ENCODE measurements at places on chromosomes 3 and 15.

DNA sequence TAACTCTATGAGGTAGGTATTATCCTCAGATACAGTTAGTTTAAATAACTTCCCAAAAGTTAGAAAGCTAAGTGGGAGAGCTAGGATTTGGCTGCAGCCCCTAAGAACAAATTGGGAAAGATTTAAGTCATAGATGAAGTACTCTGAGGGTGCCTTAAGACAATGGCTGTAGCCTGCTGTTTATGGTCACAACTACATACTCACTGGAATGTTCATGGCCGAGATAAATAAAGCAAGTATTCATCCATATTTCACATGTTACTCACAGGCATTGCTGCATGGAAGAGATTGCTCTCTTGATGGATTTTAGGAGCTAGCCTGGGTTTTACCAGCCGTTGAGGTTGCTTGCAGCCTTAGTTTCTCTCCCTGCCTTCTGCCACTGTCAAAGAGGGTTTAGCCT lies 145.0 kb downstream of the CMSS1 start:
- peak; percentile 63 for DNase-seq

GRCh38 chr3:3799173-3800079 lies at the start of gene LRRN1:
LRRN1 (plus strand) TSS chr3:3799431; CDS start chr3:3844642, 45,211 bp downstream.
- peak; percentile 14 for DNase-seq

GRCh38 chr3:10599444-10599843 lies 94.1 kb upstream of the ATP2B2 start:
- DNase-seq: no peak

GRCh38 chr3:31985831-31986230 lies 4.3 kb downstream of the ZNF860 start:
- DNase-seq: no peak

DNA sequence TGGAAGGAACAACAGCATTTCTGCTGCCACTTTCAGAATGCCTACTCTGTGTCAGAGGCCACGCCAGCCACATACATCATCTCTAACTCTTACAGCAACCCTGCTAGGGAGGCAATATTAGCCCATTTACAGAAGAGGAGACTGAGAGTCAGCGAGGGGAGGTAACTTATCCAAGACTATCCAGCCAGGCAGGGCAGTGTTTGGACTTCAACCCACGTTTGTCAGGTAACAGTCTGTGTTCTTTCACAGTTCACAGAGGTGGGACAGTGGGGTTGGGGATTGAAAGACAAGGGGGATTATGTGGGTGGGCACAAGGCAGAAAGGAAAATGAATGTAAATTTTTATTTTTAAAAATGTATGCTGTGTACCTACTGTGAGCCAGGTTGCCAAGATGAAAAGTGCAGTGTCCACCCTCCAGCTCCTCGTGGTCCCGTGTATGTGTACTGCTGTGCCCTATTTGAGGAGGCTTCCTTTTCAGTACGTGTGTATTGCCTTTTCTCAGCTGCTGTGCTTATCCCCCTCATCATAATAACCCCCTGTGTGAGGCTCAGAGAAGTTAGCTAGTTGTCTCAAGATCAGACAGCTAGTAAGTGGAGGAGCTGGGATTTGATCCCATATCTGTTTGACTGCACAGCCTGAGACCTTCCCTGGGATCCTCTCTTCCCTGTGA lies 16.5 kb upstream of the ATP2B2 start:
- DNase-seq: no peak

DNA sequence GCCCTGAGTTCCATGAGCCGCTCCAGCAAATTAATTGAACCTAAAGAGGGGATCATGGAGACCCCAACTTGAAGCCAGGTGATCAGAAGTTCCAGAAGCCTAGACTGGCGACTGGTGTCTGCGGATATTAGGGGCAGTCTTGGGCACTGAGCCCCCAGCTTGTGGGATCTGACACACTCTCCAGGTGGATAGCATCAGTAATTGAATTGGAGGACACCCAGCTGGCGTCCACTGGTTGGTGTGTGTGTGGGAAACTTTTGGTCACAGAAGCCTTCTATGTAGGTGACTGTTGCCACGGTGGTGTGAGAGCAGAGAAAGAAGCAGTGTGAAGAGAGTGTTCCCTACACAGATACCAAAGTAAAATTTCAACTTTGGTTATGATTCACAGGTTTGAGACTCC lies 106.0 kb upstream of the ADPGK start:
- DNase-seq: no peak

DNA sequence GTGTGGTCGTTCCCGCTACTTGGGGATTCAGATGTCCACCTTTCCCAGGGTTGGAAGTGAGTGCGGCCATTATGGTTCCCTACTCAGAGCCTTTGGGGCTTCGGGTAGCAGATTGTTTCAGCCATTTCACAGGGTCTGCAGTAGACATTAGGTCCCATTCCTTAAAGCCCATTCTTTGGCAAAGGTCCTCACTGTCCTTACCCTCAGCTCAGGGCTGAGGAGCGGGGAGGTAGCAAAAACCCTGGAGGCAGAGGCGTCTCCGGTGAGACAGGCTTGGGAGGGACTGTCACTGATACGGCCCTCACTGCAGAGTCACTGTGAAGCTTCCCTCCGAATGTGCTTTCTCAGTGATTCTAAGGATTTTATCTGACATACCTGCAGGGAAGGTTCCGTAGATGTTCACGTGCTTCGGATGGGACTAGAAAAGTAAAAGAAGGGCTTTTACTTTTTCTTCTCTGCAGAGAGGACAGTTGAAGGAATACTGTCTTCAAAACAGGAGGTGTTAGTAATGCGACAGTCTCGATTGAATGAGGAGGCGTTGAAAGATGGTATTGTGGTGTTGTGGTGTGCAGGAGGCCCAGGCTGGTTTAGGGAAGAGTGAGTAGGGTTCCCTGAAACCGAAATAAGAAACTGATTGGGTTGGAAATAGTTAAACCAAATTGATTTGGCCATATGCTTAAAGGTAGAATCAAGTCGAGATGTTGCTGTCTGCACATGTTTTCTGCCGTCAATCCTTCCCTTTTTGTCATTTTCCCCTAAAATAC lies 630 bp downstream of the ATP6V1A start:
- DNase-seq: peak; percentile 20

GRCh38 chr3:74282202-74282601 lies 332.3 kb downstream of the CNTN3 start:
- peak; percentile 19 for DNase-seq

DNA sequence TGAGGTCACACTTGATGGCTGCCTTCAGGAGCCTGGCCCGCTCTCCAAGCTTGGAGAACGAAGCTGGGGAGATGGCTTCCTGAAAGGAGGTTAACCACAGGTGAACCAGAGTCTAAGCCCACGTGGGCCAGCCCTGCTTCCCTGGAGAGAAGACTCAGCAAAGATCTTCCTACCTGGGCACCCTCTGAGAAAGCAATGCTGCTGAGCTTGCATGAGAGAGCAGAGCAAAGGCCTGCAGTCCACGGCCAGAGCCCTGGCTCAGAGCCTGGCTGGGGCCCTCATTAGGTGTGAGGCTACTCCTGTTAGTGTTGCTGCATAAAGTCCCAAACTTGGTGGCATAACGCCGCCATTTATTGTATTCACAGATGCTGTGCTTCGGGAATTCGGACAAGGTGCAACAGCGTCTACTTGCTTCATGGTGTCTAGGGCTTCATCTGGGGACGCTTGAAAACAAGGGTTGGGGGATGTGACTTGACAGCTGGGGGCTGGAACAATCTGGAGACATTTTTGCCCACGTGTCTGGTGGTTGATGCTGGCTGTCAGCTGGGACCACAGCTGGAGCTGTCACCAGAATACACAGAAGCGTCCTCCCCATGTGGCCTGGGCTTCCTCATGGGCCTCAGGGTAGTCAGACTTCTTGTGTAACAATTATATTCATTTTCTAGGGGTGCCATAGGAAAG lies 87.9 kb upstream of the MEF2A start:
- DNase-seq: no peak

DNA sequence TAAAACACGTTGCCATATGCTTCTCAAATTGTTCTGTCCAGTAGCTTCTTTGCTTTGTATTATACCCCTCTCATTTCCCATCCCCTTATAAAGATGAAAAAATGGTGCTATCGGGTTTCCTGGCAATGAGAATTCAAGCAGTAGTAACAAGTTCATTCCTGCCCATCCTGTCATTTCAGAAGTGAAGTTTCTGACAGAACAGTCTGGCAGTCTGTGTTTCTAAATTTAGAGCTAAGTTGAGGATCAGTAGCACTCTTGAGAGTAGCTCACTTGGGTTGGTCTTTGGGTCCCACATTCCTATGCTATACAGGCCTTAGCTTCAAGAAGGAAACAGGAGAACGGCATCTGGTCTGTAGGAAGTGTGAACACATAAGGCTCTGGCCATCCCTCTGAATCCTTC lies 134.6 kb downstream of the GHSR start:
- no peak for DNase-seq

DNA sequence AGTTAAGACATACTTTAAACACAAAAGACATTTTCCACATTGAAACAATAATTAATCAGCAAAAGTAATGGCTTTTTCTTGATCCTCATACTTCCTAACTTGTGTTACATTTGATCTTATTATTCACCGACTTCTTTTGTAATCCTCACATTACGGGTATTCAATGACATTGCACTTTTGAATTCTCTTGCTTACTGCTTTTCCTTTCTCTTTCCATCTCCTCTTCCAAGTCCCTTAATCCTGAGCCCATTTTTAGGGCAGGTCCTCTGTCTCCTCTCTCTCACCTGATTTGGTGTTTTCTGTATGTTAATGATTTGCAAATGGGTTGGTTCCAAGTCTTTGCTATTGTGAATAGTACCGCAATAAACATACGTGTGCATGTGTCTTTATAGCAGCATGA lies 48.5 kb upstream of the RAP2B start:
- DNase-seq: no peak

GRCh38 chr3:11563865-11564185 lies 79.9 kb downstream of the VGLL4 start:
- DNase-seq: no peak

GRCh38 chr15:25993506-25993905 lies 130.4 kb upstream of the ATP10A start:
- DNase-seq: no peak

- DNase-seq: peak; percentile 33
These were observed 287.3 kb upstream of the COL8A1 start for GRCh38 chr3:99351122-99351521.

- peak; percentile 20 for DNase-seq
These were observed 62.8 kb upstream of the PLSCR4 start for GRCh38 chr3:146313746-146314111.

DNA sequence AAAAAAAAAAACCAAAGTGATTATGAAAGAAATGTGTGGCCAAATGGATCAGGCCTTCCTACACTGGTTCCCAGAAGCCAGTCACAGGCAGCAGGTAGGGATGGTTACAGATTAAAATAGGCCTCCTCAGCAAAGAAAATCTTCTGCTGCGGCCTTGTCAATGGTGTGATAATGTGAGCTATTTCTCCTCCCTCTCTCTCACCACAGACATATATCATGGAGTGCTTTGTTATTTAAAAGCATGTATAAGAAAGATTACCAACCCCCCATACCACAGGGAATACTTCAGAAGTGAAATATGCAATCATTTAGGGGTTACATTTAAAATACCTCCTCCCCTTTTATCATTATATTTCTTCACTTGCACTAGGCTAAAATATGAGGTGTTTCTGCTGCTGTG lies 32.2 kb upstream of the LRTM1 start:
- DNase-seq: no peak

DNA sequence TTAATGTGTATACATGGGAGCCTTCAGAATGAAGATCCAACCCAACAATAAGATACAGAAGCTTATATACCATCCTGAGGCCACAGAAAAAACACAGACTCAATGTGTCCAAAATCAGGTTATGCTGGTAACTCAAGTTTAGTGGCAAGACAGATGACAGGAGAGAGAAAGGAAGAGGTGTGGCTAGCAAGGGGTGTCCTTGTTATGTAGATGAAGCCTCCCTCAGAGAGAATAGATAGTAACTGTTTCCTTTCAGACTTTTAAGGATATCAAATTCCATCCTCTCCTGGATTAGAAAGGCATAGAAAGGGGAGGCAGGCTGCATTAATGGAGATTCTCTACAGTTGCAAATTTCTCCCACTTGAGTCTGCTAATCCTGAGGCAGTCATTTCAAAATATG lies 447.4 kb downstream of the GABRB3 start:
- no peak for DNase-seq

- no peak for DNase-seq
These were observed 24.5 kb downstream of the C15orf39 start for GRCh38 chr15:75225951-75226732.

GRCh38 chr3:43923104-43923882 lies 232.6 kb downstream of the ABHD5 start:
- no peak for DNase-seq

DNA sequence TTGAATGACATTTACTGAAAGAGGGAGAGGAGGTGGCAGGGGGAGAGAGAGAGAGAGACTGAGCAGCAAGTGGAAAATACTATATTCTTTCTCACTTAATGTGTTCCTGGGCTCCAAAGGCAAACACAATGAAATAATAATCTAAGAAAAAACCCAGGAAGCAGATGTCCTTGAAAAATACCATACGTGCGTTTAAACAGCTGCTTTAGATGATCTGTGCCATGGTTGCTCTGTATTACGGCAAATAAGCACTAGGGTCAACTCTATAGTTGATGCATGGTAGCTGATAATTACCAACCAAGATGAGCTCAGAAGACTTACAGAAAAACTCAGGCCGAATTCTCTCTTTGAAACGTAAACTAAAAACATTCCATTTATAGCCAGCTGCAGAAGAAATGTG lies 410.3 kb upstream of the TBL1XR1 start:
- no peak for DNase-seq

GRCh38 chr15:82874267-82874666 lies 64.8 kb downstream of the WHAMM start:
- no peak for DNase-seq

- no peak for DNase-seq
These were observed 107.4 kb downstream of the APBA2 start for GRCh38 chr15:28993051-28993719.

DNA sequence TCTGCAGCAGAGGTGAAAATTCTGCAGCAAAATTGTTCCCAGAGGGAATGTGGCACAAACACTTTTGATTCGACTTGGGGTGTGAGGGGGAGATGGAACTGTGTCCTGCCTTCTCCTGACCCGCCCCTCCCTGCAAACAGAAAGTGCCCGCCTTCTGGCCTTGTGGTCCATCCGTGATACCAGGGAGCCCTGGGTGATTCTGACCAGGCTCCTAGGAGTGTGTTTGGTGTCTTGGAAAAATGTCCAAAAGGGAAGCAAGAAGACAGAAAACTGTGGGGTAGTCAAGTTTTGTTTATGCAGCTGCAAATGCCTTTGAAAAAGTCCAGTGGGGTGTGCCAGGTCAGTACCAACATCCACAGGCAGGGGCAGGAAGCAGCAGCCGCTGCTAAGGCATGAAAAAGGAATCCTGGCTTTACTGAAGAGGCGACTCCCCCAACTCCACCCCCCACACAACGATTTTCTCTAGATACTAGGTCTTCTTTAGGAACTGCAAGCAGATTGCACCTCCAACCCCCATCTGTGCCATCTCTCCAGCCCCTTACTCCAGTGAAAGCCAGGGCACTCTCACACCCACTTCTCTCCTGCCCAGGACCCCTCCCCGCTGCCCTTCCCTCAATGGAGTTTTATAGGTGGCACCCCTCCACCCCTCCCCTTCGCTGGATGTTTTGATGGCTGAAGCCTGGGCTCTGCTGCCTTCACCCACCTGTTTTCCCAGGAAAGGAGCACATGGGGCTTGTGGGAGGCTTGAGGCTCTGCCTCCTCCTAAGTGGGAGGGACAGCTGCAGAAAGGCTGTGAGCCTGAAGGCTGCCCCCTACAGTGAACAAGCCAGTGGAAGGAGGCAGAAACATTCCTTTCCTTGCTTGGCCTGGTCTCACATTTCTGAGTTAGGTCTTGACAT lies 82.4 kb upstream of the HERC1 start:
- DNase-seq: peak; percentile 44

- no peak for DNase-seq
These were observed 19.6 kb upstream of the CPOX start for GRCh38 chr3:98612996-98613517.

Measured in GM03348 (cell line).